ENCODE measurements at places on chromosomes 6 and 20.

- no peak for DNase-seq
Measured at GRCh38 chr20:9509246-9509645, 5.1 kb upstream of the LAMP5 start.

DNA sequence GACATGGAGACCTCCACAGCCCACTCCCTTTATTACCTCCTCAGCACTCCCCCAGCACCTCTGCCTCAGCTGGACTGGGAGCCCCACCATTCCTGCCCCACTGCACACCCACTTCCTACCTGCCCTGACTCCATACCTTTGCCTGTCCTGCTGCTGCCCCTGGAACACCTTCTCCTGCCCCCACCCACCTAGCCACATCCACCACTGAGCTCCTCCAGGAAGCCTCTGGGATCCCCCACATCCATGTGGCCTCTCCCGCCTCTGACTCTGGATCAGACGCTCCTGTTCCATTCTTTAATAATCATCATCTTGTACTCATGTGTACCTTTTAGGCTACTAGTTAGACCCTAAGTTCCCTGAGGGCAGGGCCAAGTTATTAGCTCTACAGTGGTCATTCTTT, 2.2 kb upstream of the SDCBP2 start:
- DNase-seq: no peak

- peak; percentile 86 for DNase-seq
Measured at GRCh38 chr6:81589465-81590313, 162.8 kb downstream of the TENT5A start.

DNA sequence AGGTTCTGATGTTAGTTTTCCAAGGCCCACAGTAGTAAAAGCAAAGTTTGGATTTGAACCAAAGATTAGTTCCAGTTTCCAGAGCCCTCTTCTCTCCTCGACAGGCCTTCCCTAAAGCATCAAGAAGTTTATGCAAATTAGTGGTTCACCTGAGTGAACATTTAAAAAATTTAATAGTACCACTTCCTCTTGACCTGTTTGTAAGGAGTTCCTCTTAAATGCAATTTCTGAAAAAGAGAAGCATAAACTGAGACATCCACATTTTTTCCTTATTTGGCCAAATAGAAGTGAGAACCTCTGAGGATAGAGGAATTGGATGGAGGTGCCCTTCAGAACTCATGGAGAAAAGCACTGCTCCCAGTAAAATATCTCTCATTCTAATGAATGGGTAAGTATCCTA, 1.2 kb upstream of the DSE start:
- no peak for DNase-seq

- DNase-seq: no peak
Measured at GRCh38 chr6:128499079-128499731, 21.2 kb downstream of the PTPRK start.

GRCh38 chr20:61391812-61392520, 139.9 kb downstream of the CDH4 start:
- no peak for DNase-seq

DNA sequence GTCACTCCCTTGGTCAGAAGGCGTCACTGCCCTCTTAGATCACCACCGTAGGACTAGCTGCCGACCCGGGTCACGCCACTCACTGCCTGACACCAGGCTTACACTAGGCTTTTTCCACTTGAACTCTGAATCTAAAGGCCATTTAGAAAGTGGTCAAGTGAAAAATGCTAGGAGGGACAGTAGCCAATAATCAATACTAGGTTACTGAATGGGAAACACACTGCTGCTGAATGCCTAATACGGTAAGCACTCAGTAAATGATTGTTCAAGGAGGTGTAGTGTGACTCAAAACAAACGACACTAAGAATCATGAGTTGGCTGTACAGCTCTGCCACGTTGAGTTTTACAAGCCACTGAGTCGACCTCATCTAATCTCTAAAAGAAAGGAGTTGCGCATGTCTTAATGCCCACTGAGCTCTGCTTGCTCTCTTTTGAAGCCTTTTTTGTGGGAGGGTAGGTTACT, 760 bp upstream of the IBTK start:
- peak; percentile 67 for DNase-seq

- DNase-seq: no peak
Measured at GRCh38 chr6:109434456-109434855, 6.0 kb downstream of the PPIL6 start.

- peak; percentile 82 for DNase-seq
Measured at GRCh38 chr6:87066449-87067333, 28.2 kb downstream of the CGA start.

DNA sequence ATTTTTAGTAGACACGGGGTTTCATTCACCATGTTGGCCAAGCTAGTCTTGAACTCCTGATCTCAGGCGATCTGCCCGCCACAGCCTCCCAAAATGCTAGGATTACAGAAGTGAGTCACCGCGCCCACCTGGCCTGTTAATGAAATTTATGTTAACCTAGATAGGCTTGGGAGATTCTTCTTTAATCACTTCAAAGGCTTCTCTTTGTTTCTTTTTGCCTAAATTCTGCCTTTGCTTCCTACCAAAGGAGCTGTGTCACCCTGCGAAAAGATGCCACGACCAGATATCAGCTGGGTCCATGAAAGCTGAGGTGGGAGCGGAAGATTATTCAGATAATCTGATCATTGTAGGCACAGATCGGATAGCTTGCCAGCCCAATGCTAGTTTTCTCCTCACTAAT, 75.3 kb downstream of the GMPR start:
- no peak for DNase-seq

DNA sequence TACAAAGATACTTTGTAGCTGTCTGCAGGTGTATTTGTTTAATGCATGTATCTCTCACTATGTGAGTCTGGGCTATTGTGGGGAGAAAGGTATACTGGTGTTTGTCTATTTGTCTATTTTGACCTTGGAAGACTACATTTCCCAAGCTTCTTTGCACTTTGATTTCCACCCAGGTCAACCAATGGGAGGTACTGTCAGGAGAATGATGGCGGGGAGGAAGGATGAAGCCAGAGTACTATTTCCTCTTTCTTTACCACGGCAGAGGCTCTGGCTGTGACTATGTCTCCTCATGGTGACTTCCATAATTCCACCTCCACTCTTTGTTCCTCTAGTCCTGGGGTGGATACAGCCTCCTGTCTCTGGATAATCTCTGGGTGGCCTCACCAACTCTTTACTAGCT, 23.1 kb downstream of the LBP start:
- DNase-seq: no peak

DNA sequence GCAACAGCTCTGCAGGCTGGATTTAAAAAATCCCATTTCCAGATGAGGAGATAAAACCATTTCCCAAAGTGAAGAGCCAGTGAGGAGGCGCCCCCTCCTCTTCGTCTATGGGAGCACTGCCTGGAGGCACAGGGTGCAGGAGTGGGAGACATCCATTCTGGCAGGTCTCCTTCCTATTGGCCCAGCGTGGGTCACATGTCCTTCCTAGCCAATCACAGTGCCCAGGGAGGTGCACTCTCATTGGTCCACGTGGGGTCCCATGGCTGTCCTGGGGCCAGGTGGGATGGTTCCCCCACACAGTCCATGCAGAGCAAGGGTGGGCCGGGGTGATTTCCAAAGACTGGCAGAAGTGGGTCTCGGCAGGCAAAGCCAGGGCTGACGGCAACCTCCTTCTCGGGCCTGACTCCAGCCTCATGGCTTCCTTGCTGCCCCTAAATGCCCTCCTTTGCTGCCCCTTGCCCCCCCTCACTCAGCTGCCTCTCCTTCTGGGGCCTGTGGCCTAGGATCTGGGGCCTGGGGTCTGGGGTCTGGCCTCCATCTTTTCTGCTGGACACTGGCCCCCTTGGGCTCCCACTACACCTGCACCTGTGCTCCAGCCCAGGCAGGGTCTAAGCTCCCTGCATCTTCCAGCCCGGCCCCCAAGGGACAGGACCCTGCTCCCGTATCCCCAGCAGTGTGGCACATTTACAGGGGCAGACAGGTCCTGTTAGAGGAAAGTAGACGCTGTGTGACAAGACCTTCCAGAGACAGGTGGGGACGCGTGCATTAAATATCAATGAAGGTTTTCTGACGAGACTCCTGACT, 231.7 kb downstream of the TAF4 start:
- DNase-seq: no peak

DNA sequence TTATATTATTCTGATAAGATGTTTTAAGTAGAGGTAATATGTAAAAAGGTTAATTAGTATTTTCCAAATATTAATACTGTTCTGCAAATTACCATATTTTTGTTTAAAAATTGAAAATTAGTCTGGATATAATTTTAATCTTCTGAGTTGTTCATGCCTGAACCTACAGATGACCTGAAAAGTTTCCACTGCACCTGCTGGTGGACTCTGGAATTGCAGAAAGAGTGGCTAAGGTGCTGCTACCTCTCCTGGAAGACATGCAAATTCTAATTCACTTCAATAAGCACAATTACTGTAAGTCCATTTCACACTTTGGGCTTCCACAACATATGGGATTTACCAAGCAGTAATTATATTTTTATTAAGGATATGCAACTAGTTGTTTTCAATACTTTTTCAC, 77.7 kb upstream of the OLIG3 start:
- DNase-seq: peak; percentile 14

GRCh38 chr20:37711001-37711400, 17.2 kb downstream of the CTNNBL1 start:
- DNase-seq: no peak

DNA sequence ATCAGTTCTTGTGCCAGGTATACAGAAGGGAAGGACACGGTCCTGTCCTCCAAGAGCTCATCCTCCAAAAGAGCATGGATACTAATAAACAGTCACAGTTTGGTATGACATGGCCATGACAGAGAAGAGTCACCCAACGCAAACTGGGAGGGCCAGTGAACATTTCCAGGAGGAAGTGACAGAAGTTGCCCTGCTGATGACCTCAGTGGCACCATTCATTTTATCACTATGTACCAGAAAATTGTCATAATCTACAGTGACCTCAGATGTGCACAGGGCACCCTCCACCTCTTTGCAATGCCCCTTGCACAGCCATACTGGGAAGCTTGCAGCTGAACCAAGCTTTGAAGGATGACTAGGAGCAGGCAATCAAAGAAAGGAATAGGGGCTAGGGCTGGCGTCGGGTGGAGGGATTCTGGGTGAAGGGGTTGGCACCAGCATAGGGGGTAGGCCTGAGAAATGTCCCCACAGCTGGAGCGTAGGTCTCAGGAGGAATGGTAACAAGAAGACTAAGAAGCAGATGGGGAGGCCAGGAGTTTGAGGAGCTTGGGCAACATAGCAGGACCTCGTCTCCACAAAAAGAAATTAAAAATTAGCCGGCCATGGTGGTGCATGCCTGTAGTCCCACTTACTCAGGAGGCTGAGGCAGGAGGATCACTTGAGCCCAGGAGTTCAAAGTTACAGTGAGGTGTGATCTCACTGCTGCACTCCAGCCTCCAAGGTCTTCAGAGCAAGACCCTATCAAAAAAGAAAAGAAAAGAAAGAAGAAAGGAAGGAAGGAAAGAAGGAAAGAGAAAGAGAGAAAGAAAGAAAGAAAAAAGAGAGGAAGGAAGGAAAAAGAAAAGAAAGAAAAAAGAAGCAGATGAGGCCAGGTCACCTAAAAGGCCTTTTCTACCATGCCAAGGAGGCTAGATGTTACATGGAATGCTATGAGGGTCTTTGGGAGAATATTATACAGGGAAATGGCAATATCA, 65.3 kb upstream of the SNX9 start:
- DNase-seq: no peak

DNA sequence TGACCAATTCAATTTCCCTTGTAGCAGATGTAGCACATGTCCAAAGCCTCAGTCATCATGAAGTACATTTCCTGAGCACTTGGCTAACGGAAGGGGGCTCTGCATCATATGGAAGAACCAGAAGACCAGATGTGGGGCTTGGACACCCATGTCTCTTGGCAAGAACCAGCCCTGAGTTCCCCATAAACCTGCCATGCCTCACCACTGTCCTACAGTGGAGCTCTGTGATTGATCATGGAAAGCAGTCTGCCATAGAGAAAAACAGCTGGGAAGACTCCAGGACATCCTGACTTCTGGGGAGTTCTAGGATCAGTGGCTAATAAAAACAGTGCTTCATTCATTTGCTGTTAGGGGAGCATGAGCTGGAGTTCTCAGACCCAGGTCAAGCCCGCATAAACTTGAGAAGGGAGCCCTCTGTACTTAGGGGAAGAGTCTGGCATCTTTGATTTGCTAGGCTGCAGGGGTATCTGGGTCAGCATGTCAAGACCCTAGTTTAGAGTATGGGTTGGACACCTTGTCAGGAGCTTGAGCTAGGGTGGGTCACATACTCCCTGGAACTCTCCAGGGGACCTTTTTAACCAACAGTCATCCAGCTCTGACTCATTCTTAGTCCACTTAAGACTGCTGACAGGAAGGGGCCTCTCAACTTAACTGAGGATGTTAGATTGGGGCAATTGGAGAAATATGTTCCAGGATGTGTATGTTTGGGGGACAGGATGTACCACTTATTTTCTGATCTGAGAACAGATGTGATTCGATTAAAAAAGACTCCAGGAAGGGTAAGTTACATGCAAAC, 26.3 kb upstream of the TRAM2 start:
- no peak for DNase-seq

DNA sequence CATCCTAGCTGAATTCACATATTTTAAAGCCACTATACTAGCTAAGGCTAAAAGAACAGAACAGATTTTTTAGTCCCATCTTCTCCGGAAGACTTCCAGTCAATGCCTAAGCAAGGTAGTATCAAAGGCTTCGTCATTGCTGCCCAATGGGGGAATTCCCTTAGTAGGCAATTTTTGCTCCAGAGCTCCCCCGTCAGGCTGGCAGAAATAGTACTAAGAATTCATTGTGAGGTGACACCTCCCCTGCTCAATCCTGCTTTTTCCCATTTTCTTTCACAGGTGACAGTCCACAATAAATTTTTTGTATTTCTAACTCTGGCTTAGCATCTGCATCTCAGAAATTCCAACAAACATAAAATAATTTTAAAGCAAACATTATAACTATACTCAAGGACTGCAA, 52.8 kb upstream of the SRSF6 start:
- no peak for DNase-seq

DNA sequence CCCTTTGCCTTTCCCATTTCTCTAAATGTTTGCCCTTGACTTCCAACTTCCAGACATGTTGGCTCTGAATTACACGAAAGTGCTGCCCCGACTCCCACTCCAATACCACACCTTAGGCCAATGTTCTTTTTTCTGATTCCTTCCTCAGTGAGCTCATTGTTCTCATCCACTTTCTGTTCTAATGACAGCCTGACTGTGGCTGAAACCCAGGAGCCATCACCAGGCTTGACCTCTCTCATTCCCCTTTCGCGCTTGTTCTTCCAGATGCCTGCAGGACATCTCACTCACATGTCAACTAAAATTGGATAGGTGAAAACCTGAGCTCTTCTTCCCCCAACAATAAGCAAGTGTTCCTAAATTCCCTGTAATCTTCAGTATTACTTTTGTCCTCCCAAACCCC, 40.4 kb downstream of the PTPRK start:
- no peak for DNase-seq

- no peak for DNase-seq
Measured at GRCh38 chr6:55448451-55448850, 121.2 kb downstream of the GFRAL start.

DNA sequence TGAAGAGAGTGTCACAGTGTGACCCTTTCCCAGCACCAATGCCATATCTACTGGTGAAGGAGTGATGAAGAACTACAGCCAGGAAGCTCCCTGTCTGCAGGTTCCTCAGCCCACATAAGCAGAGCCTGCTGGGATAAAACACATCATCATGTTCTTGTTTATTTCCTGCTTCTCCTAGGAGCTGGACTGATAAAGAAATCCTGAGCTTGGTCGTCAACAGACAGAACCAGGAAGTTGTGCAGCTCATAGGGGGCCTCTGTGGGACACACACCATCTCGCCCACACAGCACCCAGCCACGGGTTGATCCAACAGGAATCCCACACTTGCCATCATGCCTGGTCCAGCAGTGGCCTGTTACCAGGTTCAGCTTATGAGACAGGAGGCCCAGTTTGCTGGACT, 2.8 kb upstream of the CSTL1 start:
- peak; percentile 21 for DNase-seq

Data from NCI-H146 (cell line).